Gastroesophageal sphincter (tissue), 4 donors: ENCODE measurements at places on chromosomes 11 and 22. TPM values are rescaled to one million over a fixed set of nuclear protein-coding genes. Genes with fewer than 3 reads are reported as not detected.

GRCh38 chr11:35116762-35117640, 22.0 kb upstream of the CD44 start:
- ATAC-seq, result peak; percentile 77

DNA sequence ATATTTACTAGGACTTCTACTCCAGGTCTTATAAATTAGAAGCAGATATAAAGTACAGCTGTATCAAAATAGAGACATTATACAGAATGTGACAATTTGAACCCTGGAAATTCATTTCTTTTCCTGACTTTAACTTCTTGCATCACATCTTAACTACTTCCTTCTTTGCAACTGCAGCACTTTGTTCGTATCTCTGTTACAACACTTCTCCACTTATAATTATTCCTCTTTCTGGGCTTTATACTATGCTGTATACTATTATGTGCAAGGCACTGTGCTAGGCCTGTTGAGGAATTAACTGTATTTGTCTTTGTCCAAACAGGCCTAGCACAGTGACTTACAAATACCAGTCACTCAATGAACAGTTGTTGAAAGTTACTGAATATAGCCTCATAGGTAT, 1.8 kb upstream of the SLC36A4 start:
- no peak for ATAC-seq

GRCh38 chr11:71080239-71081097, 171.9 kb downstream of the SHANK2 start:
- ATAC-seq, result no peak

C11orf52 gene
- 3.3 TPM for total RNA-seq

MS4A4E gene
- total RNA-seq, result 3.9 TPM

GSTT2B gene
- 10.8 TPM for total RNA-seq
